GM19239 (cell line): ENCODE measurements at places on chromosomes 1 and 21.

DNA sequence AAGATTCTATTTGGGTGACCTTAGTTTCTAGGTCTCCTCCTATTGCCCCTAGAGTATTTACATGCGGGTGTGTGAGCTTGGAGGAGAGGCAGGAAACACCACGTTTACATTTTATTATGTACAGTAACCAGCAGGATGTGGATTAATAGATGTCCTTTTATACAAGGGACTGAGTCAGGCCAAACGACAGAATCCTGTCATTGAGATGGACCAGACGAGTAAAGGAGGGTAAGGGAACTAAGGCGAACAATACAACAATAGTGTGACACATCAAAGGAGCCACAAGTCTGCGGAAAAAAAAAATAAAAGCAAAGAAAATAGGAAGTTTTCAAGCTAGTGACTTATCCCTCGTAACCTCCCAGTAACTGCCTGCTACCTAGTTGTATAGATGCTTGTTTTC lies 151.1 kb downstream of the GABPA start:
- DNase-seq = no peak

- DNase-seq = peak; percentile 62
These were observed 100.6 kb downstream of the CRYAA start for GRCh38 chr21:43269440-43269839.

GRCh38 chr1:110719908-110720307 lies 45.2 kb upstream of the KCNA3 start:
- DNase-seq = no peak

DNA sequence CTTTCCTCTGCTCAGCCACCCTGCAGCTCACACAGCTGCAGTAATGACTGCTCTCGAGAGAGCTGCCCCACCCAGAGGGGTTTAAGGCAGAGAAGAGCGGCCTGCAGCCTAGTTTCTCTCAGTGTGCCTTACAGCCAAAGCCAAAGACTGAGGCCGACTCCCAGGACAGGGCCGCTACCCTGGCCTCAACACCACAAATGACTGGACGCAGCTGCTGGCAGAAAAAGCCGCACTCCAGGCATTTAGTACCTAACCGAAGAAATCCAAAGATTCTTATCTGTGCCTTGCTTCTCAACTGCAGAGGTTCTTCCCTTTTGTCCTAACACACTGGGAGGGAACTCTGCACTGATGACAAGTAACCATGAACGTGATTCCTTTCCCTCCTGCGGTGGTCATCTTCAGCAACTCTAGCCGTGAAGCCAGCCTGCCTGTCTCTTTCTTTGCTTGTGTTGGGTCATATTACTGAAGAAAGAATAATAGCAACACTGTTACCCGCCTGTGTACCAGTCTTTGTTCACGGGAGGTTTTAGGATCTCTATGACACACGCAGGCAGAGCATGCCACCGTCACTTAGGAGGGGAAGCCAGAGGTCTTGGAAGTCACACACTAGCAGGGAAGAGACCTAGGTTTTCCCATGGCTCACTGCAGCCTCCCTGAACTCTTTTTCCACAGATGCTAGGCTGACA lies 202.7 kb downstream of the RHOU start:
- no peak for DNase-seq

DNA sequence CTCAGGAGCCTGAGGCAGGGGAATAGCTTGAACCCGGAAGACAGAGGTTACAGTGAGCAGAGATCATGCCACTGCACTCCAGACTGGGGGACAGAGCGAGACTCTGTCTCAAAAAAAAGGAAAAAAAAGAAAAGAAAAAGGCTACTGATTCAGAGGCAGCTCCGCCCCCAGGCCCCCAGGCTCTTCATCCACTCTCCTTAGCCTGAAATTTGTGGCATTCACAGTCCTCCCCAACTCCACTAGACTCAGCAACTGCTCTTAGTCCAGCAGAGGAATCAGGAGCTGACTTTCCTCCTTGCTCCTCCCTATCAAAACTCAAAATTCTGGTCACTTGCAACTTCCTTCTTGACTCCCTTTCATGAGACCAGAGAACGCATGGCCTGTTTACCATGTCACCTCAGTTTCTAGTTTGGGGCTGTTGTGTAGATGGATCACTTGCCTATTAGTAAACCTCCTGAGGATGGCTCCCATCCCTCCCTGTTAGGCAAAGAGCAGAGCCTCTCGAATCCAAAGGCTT lies 27.1 kb downstream of the PCAT6 start:
- no peak for DNase-seq

DNA sequence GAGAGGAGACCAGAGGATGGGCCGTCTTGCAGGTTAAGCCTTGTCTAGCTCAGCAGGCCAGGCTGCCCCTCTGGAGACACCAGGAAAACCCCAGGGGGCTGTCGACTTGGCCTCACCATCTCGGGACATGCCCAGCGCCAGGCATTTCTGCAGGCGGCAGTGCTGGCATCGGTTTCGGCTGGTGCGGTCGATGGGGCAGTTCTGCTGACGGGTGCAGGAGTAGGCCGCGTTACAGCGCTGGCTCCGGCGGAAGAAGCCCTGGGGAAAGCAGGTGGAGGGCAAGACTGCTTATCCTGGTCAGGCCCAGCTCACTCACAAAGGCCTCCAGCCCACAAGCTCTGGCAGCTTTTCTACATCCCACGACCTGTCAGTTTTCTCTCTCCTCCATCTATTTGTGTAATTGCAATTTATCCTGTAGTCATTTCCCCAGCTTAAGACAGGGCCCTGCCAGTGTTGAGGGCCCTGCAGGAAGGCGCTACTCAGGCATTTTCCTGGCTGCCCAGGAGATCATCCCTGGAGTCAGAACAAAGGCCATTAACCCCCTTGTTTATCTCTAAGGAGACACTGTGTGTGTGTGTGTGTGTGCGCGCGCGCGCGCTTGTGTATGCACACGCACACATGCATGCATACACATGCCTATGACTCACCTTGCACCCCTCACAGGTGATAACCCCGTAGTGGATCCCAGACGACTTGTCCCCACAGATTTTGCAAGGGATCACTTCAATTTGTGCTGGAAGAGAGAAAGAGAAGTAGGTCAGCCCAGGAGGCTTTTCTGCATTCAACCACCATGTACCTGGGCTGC lies 11.5 kb upstream of the LINGO4 start:
- DNase-seq = no peak

DNA sequence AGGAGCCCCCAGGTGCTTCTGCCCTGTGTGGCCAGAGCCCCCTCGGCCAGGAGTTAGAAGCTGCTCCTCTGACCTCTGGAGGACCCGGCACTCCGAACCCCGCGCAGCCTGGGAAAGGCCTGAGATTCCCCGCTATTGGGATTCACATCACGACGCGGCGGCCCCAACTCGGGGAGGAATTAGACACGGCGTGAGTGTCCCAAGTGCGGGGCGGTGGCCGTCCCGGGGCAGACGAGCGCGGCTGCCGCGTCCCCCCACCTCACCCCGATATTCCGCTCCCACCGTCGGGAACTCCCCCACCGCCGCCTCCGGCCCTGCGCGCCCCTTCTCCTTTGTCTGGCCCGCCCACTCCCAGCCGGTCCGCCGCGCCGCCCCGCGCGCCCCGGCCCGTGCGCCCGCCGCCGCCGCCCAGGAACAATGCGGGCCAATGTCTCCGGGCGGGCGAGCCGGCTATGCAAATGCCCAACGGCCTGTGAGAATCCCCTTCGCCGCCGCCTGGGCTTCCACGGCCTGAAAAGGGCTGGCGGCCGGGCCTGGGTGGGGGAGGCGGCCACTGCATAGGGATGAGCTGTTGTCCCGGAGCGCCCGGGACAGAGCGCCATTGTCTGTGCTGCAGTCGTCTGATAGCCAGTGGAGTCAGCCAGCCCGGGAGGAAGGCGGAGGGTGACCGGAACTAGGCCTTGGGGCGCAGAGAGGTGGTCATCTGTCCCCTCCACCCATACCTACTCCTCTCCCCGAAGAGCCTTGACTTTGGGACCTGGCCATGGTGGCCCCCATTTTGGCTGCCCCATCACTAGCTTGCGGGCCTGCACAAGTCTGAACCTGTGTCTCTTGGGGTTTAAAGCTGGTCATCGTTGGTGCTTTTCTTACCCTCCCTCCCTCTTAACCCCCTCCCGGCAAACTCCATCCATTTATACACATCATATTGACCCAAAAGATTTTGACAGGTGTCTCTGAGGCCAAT lies 19.4 kb downstream of the RHBG start:
- no peak for DNase-seq

- no peak for DNase-seq
These were observed 89.5 kb upstream of the CD53 start for GRCh38 chr1:110783292-110783918.

GRCh38 chr1:15381805-15382204 lies 27.9 kb upstream of the EFHD2 start:
- DNase-seq = no peak

DNA sequence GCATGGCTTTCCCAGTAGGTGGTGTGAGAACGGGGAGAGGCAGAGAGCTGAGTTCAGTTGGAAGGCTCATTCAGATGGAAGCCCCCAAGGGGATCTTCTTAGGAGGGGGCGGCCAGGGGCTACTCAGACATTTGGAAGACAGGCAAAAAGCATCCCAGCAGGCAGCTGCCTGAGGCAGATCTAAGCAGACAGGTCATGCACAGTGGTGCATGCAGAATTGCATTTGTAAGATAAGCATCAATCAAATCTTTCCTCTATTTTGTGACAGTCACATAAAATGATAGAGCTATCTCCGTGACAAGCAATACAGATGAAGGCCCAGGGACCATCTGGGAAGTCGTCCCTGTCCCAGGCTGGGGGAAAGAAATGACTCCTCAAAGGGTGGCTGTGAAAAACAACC lies 3.8 kb downstream of the RAB3B start:
- no peak for DNase-seq

DNA sequence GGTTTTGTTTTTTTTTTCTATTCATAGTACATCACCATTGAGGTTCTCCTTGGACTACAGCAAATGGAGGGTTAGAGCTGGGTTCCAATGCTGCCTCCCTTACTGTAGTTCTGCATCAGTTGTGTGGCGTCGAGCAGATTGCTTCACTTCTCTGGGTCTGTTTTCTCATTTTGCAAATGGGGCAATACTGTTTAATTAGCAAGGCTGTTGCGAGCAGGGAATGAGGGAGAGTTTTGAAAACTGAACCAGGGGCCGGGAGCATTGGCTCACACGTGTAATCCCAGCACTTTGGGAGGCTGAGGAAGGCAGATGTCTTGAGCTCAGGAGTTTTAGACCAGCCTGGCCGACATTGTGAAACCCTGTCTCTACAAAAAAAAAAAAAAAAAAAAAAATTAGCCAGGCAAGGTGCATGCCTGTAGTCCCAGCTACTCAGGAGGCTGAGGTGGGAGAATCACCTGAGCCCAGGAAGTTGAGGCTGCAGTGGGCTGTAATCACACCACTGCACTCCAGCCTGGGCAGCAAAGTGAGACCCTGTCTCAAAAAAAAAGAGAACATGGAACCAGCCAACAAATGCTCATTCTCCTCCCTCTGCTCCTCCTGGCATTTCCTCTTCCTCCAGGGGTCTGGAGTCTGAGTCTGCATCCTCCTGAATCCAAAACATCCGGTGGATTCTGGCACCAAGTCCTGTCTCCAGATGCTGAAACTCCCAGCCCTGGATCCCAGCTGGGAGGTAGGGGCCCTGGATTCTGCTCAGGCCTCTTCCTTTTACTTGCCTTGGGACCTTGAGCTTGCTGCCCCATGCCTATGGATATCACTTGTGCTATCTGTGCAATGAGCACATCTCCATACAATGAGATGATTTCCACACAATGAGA lies 3.7 kb upstream of the PLOD1 start:
- DNase-seq = no peak

DNA sequence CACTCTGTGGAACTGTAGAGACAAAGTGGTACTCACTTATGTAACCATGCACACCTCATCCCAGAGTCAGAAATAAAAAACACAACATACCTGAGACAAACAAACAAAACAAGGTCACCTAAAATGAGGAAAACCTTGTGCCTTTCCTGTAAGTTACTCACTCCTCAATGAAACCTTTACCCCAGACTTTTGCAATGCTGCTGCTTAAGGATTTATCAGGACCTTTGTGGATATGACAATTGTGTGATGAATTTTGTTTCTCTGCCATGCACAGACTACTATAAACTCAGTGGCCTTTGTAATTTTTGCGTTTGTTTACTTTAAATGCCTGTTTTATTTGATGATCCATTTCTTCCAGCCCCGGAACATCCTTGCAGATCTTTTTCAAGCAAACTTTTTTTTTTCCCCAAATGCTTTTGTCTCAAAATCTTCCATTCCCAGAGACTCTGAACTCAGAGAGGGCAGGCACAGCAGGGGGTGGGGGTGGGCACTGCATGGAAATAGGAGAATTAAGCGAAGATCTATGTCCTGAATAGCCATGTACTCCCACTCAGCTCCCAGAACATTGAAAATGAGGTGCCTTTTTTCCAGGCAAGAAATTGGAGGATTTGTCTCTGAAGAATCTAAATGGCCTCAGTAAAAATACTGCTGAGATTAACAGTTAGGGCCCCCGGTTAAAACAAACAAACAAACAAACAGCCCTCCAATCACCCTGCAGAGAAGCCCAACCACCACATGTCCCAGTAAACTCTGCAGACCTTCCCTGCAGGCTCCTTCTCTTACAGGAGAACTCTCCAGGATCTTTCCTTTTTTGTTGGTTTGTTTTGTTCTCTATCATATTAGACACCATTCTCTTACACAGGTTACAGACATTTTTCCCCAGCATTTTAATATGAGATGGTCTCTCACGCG lies 22.6 kb upstream of the SIM2 start:
- DNase-seq = no peak

DNA sequence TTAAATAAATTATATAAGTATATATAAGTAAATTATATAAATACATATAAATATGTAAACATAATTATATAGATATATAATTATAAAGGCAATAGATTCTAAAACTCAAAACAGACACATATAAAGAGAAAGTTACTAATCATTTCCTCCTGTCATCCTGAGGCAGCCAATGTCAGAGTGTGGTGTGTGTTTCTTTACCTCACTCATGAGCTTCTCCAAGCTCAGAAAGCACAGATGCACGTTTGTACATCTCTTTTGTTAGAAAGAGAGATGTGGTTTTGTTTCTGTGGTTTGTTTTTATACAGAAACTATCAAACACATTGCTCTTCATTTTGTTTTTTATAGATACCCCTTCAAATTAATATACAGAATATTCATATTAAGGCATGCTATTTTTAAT lies 594.8 kb downstream of the USP25 start:
- DNase-seq = no peak

- DNase-seq = no peak
These were observed 304.7 kb upstream of the PTBP2 start for GRCh38 chr1:96416701-96417444.
